ENCODE measurements at places on chromosomes 3 and 15.

GRCh38 chr15:28977377-28978010 is 91.7 kb downstream of the APBA2 start:
- DNase-seq = no peak

- no peak for DNase-seq
Observed at GRCh38 chr3:196412704-196413103, 19.5 kb downstream of the UBXN7 start.

GRCh38 chr3:151085889-151086483 is 522 bp downstream of the MED12L start:
- DNase-seq = no peak

- no peak for DNase-seq
Observed at GRCh38 chr3:102885289-102885688, 450.5 kb downstream of the ZPLD1 start.

- DNase-seq = no peak
Observed at GRCh38 chr15:26661748-26662147, 111.1 kb downstream of the GABRB3 start.

- no peak for DNase-seq
Observed at GRCh38 chr3:150428562-150428961, 20.5 kb downstream of the TSC22D2 start.

DNA sequence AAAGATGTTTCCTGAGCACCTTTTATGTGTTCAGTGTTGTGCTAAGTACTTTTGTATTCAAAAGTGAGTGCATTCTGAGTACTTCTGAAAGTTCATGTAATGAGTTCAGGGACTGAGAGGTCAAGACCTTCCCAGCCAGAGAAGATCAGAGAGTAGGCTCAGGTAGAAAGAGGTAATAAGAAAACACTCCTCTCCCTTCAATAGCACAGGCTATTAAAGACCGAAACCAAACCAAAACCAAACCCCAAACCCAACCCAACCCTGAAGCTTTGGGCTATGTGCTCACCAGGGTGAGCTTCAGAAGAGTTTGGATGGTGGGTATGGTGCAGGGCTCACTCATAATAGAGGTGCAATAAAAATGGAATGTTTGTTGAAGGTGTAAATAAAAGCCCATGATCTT is 76.7 kb upstream of the FAM3D start:
- no peak for DNase-seq

GRCh38 chr3:197340521-197340871 is 42.1 kb upstream of the DLG1 start:
- DNase-seq = no peak

DNA sequence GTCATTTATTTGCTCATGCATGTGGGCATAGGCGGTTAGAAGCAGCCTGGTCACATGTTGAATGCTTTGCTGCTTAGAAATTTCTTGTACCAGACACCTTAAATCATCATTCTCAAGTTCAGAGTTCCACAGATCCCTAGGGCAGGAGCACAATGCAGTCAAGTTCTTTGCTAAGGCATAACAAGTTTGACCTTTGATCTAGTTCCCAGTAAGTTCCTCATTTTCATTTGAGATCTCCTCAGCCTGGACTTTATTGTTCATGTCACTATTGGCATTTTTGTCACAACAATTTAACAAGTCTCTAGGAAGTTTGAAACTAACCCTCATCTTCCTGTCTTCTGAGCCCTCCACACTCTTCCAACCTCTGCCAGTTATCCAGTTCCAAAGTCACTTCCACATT is 22.8 kb downstream of the HGD start:
- DNase-seq = no peak

DNA sequence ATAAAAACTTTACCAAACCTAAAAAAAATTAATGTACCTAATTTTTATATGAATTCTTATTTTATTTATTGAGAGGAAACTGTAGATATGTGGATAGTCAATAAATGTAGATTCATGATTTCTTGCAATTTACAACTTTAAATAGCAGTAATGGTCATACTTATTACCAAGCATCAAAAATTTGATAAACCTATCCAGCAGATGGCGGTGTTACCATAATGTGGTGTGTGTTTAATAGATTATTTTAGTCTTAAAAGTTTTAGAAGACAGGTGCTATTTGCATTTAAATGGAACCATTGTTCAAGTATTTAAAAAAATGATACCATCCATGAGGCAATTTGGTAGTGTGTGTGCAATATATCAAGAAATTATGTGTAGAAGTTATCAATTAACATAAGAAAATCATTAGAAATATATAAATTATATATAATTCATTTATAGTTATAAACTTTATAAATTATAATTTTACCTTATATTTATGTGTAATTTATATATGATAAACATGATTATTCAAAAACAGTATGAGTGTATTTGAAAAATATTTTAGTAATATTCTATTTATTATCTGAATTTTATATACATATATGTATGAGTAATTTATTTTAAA is 176.0 kb upstream of the BCHE start:
- no peak for DNase-seq

DNA sequence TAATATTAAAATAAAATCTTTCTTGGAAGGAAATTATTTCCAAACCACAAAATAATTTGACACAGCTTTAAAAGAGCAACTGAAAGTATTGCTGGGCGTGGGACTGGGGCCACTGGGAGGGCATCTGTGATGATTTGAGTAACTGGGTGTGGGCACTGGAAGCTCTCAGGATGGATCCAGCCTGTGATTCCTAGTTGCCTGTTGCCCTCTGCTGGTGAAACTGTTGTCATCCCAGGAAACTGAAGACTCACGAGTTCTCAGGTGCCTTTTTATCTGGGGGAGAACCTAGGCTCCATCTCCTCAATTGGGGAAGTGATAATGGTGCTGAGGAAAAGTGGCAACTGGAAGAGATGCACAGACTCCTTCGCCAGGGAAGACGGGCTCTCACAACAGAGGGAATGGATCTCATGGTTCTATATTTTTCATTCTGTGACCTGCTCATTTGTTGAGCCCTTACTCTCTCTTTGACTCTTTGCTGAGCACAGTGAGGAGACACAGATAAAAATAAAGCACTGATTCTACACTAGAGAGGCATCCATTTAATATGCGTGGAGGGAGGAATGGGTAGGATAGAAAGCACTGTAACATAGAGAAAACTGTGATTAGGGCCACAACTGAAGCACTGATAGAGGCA is 61.6 kb downstream of the TPRG1 start:
- DNase-seq = no peak

DNA sequence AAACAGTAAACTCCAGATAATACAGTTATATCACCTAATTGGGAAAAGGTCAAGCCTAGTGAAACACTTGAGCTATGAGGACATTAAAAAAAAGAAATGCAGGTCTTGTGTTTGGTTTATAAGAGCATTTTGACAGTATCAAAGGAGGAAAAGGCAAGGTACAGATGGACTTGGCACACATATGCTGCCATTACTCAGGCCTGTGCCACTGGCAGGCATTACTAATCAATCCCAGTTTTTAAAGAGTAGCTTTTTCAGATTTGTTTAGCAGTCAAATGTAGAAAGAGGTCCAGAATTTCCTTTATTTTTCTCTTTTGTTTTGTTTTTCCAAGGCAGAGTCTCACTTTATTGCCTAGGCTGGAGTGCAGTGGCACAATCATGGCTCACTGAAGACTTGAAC is 38.9 kb downstream of the MDFIC2 start:
- DNase-seq = no peak

GRCh38 chr3:42174679-42175385 is 83.7 kb downstream of the TRAK1 start:
- DNase-seq = no peak

- DNase-seq = no peak
Observed at GRCh38 chr3:27910456-27910855, 188.3 kb upstream of the EOMES start.

DNA sequence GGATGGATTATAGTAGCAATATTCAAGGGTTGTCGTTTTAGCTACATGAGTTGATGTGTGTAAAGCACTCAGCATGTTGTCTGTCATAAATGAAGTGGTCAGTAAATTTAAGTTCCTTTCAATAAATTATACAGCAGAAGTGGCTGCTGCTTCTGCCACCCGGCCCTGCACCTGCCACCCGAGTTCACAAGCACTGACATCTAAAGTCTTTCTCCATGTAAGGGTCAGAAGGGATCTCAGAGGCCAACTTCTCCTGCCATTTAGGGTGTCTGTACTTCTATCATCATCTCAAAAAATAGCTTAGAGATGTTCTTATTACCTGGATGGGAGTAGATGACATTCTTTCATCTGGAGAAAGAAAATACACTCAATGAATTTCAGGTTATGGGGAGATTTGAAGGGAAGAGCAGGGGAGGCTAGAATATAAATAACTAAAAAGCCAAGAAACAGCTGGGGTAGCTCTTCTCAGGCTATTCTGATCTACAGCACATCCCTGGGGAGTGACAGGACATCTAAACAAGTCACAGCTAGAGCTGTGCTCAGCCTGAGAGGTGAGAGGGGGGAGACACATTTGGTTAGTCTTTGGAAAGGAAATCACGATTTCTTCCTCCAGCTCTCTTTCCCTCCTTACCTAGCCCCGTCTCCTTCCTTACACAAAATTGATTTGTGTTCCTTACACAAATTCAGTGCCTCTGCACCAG is 8.0 kb downstream of the GCSAM start:
- no peak for DNase-seq

GRCh38 chr15:74502301-74502700 is 38.7 kb upstream of the ARID3B start:
- no peak for DNase-seq

DNA sequence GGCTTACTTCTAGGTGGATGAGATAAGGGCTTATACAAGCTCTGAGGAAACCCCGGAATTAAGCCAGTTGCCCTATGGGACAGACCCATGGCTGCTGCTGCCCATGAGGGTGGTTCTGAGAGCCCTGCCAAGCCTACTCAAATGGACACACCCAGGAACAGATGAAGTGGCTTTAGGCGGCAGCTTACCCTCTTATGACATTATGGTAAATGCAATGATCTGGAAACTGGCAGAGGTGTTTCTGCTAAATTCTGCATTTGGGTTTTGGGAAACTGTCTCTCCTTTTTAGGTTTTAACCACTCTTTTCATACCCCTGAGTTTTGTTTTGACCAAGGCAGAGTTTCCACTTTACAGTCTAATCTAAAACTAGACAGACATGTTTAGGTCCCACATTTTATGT is 9.0 kb upstream of the ZBED2 start:
- DNase-seq = no peak

DNA sequence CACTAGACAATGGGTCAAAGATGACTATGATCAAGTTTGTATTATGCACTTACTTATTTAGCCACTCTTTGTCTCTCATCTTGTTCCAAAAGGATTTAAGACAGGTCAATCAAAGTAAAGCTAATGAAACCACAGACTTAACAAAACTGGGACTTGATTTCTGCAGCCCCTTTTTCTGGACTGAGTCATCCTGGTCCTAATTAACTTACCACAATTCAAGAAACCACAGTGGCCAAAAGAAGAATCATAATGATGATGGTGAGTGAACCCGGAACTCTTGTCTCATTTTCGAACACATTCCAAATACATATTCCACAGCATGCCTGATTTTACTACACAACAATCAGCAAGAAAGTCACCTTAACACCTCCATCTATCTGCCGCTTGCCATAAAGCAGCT is 1333.0 kb downstream of the ROBO1 start:
- DNase-seq = no peak

- DNase-seq = no peak
Observed at GRCh38 chr3:43177085-43177484, 71.2 kb upstream of the POMGNT2 start.

GRCh38 chr15:100032358-100033085 is 299.3 kb upstream of the LYSMD4 start:
- no peak for DNase-seq

GRCh38 chr3:80898211-80898610 is 863.2 kb downstream of the GBE1 start:
- no peak for DNase-seq

DNA sequence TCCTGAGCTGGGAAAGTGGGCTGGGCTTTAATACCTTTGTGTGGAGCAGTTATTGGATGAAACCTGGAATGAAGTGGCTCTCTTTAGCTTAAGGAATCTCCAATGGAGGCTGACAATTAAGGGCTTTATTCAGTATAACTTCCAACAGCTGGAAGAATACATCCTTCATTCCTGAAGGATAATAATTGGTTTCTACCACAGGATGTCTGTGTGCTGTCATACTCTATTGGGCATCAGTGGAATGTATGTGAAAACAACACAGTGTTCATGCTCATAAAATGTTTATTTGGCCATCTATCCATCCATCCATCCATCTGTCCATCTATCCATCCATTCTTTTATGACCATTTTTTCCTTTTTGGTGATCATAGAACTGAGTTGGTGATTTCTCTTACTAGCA is 220.7 kb upstream of the GAP43 start:
- no peak for DNase-seq

DNA sequence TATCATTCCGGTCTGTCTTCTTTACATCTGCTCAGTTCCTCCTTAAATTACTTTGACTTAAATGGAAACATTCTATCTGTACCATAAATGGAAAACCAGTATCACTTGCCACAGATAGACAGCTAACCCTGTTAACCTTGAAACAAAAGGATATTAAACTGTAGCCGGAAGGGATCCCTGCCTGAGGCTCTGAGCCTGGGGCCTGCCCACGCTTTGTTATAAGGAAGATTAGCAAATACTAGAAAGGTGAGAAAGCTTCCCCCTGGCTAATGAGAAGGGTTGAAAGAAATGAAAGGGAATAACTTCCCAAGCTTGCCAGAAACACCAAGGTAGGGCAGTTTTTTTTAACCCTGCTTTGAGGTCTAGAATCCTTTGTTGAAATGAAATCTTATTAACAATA is 927.6 kb downstream of the FHIT start:
- DNase-seq = no peak

DNA sequence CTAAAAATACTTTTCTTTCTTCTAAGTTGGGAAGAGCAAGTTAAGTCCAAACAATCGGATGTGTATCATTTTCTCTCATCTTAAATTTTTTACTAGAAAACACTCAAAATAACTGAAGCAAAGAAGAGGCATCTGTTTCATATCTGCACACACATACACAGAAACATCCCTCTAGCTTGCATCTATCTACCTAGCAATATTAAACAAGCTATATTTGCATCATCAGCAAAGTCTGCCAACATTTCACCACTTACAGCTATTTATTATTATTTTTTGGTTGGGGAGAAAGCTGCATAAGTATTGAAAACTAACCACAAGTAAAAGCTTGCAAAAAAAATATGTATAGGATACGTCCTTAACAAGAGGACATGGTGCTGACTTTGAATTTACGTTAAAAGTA is 1.9 kb downstream of the GOLIM4 start:
- no peak for DNase-seq

DNA sequence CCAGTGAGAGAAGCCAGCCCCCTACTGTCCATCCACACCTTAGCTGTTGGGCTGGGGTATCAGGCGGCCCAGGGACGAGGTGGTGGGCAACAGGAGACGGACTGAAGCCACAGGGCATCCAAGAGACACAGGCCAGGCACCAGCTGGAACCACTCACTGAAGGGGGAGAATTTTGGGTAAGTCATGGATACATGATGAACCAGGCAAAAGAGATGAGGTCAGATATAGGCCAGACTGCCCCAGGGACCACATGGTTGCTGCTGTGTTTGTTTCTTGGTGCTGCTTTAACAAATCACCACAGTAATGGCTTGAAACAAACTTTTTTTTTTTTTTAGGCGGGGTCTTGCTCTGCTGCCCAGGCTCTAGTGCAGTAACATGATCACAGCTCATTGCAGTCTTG is 66.4 kb downstream of the SEMA5B start:
- no peak for DNase-seq

GRCh38 chr3:10354361-10355015 is 33.6 kb upstream of the SEC13 start:
- DNase-seq = no peak

All from naive thymus-derived CD8-positive, alpha-beta T cell (primary cell).